ENCODE measurements at places on chromosomes 3 and 15. TPM values are rescaled to one million over a fixed set of nuclear protein-coding genes. Genes with fewer than 3 reads are reported as not detected.
A peak's percentile ranks its signal among the peaks of the same experiment; 100 is the strongest.

DNA sequence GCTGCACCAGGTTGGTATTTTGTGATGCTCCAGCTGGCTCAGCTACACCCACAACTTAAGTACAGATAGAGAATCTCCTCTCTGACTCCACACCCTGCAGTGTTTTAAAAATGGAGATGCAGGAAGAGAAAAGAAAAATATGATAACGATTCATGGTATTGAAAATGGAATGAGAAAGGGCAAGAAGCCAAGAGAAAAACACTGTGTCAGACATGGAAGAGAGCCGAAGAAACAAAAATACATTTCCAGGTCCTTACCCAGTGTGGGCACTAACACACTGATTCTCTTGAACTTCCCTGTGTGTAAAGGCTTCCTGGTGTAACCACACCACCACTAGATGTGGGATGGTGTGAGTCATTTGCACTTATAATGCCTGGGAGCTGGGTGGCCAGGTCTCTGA is 93.1 kb downstream of the GMPS start:
- DNase-seq: no peak

DNA sequence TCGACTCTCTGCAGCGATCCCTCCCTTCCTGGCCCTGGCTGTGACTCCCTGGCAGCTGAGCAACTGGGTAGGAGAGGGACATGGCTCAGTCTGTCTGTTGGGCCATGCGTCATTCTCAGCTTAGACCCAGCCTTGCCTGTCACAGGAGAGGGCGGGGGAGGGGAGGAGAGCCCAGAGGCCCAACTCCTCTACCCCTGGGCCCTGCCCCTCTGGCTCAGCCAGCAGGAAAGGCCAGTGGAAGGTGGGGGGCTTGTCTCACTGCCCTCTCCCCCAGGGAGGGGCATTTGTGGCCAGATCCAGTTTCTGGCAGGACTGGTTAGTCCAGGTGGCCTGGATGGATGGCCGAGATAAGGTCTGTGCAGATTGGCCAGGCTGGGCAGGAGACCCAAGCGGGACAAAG is 31.6 kb downstream of the DNAJB8 start:
- peak; percentile 91 for DNase-seq

GRCh38 chr3:146559388-146559787 is 15.0 kb upstream of the PLSCR1 start:
- no peak for DNase-seq

CORO2B gene
- total RNA-seq: 5.4 TPM

DNA sequence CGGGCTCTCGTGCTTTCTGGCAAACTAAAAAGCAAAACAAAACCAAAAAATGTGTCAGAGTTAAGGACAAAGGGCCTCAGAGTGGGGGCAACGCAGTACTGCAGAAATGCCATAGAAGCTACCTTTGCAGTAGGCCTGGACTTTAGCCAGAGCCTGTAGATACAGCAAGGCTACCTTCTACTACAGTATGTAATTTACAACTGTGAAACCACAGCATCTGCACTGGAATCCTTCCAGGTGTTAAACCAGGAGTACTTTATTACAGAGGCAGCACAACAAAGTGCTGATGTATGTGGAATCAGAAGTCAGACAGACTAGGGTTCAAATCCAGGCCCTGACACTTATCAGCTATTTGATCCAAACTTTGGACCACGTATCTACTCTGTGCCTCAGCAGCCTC is 34.9 kb downstream of the RUBCN start:
- DNase-seq: no peak

GHRL gene
- total RNA-seq: 0.81 TPM

DNA sequence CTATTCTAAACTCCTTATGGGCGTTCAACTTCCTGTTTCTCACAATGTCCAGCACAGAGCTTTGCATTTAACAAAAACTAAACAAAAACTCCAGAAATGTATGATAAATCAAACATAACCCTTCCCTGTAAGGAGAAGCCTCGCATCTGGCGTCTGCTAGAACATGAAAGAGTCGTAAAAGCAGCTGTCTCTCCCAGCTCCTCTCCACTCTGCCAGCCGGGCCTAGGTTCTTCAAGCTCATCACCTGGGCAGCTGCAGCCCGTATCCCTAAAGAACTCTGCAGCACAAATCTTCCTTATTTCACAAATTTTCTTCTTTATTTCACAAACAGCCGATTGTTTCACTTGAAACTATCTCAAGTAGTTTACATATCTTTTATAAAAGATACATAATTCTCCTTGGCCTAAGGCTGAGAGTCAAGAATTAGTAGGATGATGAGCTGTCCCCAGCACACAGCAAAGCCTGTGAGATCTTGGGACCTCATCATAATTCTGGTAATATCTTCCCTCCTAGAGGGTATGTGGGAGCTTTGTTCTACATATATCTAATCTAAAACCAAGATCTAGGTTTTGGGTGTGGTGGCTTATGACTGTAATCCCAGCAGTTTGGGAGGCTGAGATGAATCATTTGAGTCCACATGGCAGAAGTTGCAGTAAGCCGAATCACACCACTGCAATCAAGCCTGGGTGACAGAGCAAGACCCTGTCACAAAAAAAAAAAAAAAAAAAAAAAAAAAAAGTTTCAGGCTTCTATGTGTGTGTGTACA is 35.3 kb downstream of the ANXA2 start:
- no peak for DNase-seq

DNA sequence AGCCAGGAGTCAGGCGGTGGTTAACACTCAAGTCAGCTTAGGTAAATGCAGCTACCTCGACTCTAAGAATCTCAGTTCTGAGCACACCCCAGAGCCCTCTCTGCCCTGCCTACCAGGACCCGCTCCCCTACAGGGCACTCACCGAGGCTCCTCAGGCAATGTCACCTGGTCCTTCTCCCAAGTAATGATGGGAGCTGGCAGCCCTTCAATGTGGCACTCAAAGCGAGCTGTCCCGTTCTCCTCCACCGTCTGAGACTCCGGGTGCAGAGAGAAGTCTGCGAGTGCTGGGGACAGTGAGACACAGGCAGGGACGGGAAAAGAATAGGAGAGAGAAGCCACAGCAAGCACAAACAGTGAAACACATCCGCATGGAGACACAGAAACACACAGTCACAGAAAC is 12.7 kb downstream of the IGDCC4 start:
- DNase-seq: no peak

DNA sequence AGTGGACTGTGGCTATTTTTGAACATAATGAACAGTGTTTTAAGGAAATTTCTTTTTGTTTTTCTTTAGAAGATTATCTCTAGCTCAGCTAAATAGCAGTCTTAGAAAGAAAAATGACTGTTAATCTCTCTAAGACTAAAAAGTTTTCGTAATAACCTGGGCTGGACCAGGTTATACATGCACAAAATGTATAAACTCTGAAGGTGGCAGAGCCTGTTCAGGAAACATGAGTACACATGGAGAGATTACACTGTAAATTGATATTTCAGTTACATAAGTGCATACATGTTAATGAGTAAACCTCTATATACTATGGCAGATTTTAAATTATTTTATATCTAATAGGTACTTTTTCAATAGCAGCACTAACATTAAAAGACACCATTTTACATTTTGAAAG is 258.2 kb upstream of the CFAP20DC start:
- DNase-seq: no peak

SLC2A2 gene
- not detected for total RNA-seq

GRCh38 chr3:170090601-170090981 is 52.8 kb downstream of the GPR160 start:
- DNase-seq: no peak

GRCh38 chr3:123120573-123120972 is 53.7 kb downstream of the PDIA5 start:
- DNase-seq: no peak

All from ureter (tissue), 1 donor.